ENCODE measurements at places on chromosomes 1 and 21.

- DNase-seq: no peak
These were observed 5.1 kb upstream of the OLIG1 start for GRCh38 chr21:33064623-33065390.

GRCh38 chr21:29196670-29197191 lies 66.3 kb downstream of the MAP3K7CL start:
- DNase-seq: no peak

DNA sequence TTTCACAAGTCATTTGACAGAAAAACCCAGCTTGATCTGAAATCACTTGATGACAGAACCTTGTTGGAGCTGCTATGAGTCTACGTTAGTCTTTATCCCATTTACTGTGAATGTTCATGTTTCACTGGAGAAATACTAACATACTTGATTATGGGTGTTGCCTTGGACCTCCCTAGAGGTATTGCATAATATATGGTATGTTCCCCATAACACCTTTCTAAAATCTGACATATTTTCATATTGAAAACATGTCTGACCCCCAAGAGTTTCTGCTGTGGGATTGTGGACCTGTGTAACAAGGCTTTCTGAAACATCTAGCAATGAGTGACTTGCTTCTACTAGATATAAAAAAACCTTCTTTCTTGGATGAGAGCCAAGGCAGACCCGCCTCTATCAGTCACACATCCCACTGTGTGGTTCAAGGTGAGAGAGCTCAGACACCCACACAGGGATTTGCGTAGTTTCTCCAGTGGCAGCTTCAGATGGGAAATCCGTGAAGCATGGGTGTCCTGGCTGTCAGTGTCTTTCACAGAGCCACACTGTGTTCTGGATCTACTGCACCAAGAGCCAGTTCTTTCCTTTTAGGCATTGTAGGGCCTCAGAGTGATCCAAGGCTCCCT lies 4.6 kb downstream of the NENF start:
- DNase-seq: no peak

- DNase-seq: peak; percentile 32
These were observed 26.3 kb downstream of the ADAM30 start for GRCh38 chr1:119869995-119870394.

DNA sequence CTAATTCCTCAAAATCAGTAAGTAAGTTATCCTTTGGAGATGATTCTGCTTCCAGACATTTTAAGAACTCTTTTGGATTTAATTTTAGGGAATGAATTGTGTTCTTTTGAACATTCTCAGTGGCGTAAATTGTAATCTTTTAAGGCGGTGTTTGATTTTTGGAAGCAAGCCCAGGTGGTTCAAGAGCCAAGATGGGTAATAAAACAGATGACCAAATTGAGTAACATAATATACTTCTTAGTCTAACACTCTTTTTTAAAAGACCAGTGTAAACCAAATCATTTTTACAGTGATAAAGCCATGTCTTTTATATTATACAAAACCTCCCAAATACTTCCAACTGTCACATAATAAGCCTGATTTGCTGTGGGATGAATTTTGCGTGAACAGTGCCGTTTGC lies 133.8 kb downstream of the LRRC40 start:
- peak; percentile 93 for DNase-seq

DNA sequence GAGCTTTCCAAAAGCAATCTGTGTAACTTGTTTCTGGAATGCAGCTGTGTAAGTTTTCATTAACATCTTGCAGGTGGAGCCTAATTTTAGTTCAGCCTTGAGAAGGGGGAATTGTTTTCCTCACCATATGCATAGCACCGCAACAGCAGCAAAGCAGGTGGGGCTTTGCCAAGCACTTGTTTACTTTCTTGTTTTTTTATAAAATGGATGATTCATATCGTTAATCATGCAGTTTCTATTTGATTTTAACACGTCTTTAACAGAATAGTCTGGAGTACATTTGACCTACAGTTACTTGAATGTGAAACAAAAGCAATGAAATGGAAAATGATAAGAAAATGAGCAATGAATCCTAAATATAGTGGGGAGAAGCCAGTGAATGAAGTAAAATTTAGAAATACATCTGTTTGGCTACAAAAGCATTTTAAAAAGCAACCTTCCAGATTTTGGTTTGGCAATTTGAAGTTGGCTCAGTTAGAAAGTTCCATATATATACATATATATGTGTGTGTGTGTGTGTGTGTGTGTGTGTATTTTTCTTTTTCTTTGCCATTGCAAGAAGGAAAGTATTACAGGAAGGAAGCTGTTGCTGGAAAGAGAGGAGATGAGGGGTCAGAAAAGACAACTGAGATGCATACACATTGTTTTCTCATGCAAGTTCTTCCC lies 119.0 kb upstream of the ADGRL2 start:
- DNase-seq: no peak

DNA sequence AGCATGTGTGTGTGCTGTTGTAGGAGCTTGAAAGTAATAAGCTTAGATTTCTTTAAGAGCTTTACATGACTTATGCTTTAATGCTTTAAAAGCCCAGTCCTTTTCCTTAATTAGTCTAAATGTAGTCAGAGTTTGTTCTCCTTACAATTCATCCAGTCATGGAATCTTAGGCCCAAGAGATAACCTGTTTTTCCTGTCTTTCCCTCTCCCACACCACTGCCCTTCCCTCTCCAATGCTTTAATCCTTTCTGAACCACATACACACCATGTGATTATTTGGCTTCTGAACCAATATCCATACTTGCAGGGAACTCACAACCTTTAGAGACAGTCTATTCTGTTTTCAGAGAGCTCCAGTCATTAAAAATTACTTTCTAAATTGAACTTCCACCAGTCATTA lies 37.6 kb downstream of the ALG6 start:
- DNase-seq: no peak

DNA sequence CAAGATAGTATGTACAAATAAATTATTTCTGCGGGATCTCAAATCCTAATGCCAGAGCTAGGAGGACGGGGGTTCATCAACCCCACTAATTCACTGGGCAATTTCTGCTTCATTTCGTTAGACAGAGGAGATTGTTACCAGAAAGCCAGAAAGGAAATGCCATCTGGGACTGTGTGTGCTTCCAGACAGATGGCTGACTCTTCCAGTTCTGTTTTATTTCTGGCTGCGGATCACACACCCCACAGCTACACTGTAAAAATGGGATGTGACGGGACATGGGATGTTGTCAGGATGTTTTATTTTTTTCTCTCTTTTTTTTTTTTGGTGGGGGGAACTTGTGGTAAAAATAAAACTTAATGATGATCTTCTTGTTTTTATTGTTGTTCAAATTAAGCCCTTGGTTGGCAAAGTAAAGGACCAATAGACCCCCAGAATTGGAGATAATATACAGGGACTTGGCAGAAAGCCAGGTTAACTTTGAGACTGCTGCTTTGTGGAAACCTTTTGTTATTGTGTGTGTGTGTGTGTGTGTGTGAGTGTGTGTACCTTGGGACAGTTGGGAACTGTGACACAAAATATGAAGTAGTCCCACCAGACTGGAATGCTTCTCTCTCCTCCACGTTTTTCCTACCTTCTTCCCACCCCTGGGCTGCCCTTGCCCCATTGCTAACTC lies 114.5 kb downstream of the NUF2 start:
- peak; percentile 59 for DNase-seq

DNA sequence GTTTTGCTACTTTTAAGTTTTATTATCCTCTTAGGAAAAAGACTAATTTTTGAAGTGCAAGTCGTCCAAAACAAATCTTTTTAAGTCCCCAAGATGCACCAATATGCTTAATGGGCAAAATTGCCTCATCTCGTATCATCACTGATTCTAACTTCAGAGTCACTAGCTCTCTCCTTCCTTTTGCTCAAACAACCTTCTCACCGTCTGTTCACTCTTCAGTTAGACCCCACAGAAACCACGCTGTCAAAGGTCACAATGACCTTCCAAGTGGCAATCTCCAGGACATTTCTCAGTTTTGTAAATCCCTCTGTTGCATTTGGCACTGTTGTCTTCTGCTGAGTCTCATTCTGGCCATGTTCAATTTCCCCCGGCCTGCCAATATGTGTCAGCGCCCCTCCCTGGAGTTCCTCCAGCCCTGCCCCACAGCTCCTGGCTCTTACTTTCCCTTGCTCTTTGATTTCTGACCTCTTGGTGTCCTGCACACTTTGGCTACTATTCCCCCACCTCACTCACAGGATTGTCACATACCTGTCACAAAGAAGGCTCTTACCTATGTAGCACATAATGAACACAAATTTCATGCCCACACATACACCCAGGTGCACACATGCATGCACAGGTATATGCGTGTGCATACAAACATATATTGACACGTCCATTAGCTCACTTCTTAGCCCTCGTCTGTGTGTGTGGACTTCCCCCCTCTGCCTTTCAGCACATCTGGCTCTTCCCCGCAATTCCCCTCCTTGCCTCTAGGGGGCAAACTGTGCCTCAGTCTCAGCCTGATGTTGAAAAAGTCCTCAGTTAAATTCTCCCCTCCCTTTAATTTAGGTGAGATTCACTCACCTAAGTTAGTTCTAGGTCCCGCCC lies 354.0 kb upstream of the DUSP10 start:
- DNase-seq: no peak

- DNase-seq: no peak
These were observed 31.5 kb downstream of the FGGY start for GRCh38 chr1:59328353-59328752.

DNA sequence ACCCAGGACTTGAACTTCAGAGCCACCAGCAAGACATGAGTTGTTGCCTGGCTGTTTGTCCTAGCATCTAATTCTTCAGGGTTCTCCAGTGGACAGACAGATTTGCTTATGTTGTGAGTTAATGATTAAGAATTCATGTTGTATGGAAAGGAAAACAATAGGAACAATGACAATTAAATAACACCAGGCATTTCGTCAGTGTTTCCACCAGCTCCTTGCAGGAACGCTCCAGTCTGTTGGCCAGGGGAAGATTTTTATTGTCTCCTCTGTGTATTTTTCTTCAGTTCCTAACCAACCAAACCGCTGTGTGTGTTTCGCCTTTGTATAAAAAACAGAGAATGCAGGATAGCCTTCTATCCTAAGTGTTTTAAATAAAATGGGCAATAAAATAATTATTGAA lies 64.4 kb upstream of the PTGFR start:
- no peak for DNase-seq

GRCh38 chr1:1703796-1704195 lies 11.2 kb upstream of the SLC35E2B start:
- DNase-seq: no peak

- DNase-seq: no peak
These were observed 1769.7 kb downstream of the MRPL39 start for GRCh38 chr21:23837564-23837963.

Measured in lung (tissue), 17 donors.